ENCODE measurements at places on chromosomes 7 and 10.

GRCh38 chr7:3951316-3952055 is 650.4 kb downstream of the SDK1 start:
- DNase-seq, result no peak

- DNase-seq, result no peak
These were observed 22.3 kb downstream of the COX15 start for GRCh38 chr10:99709480-99710229.

DNA sequence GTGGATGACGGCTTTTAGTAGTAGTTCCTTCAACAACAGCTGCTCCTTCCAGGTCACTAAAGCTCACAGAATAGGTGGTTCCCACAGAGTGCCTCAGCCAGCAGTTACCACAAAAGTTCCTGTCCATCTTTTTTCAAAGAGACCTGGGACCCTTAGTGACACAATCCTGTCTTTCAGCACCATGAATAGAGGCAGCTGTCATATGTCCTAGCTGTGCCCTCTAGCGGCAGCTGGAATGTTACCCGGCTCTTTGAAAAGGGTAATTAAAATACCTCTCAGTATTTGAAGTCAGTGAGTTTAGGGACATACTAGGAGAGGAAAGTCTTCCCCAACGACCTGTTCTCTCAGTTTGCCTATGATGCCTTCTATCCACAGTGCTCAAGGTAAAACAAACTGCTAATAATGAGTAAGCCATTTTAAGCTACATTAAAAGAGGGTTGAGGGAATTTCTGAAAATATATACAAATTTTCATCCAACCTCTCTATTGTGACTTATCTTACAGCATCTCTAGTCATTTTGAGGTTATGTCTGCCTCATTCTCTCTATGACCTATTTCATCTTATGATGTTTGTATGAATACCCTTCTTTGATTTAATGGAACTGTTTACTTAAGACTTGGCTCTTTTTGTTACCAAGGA is 290.8 kb downstream of the NXPH1 start:
- no peak for DNase-seq

DNA sequence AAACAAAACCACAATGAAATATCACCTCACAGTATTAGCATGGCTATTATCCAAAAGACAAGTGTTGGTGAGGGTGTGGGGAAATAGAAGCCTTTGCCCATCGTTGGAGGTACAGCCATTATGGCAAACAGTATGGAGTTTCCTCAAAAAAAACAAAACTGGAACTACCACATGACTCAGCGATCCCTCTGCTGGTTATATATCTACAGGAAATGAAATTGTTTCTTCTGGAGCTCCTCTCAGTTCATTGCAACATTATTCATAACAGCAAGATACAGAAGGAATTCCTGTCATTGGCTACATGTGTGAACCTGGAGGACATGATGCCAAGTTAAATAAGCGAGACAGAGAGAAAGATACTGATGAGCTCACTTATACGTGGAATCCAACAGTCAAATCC is 2.4 kb upstream of the UBE3C start:
- no peak for DNase-seq

- DNase-seq, result no peak
These were observed 64.3 kb downstream of the PUS7 start for GRCh38 chr7:105457619-105458225.

DNA sequence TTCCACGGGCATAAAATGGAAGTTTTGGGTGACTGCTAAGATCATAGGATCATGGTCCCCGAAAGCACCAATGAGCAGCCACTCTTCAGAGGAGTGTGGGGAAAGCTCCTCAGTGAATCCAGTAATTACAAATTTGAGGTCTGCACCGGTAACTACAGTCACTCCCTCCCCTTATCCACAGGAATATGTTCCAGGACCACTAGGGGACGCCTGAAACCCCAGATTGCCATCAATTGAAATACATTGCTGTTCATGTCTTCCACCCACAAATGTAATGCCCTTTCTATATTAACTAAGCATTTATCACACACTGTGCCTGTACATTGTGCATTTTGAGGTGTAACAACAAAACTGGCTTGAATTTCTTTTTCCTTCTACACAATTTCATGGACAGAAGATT is 447.9 kb upstream of the PFKP start:
- DNase-seq, result no peak

DNA sequence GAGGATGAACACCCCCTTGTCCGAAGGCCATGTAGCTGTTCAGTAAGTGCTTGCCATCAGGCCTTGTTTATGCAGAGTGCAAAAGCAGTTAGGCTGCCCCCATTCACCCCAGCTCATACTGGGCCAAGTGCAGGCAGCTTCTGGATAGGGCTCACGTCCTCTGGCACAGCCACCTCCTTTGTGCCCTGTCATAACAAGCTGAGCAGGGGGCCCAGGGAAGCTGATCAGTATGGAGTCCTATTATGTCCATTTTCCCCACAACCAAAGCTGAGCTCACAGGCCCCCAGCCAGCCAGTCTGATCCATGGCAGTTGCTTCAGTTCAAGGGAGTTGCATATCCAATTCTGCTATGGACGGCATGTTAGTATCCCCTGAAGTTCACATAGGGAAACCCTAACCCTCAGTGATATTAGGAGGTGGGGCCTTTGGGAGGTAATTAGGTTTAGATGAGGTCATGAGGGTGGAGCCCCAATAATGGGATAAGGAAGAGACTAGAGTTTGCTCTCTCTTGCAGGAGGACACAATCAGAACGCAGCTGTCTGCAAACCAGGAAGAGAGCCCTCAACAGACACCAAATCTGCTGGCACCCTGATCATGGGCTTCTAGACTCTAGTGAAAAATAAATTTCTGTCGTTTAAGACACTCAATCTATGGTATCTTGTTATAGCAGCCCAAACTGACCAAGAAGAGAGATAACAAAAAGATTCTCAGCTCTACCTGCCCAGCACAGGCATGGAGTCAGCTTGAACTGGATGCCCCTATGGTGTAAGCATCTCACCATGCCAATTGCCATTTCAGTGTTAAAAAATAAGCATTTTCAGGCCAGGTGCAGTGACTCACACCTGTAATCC is 155.9 kb downstream of the FGFR2 start:
- DNase-seq, result no peak

DNA sequence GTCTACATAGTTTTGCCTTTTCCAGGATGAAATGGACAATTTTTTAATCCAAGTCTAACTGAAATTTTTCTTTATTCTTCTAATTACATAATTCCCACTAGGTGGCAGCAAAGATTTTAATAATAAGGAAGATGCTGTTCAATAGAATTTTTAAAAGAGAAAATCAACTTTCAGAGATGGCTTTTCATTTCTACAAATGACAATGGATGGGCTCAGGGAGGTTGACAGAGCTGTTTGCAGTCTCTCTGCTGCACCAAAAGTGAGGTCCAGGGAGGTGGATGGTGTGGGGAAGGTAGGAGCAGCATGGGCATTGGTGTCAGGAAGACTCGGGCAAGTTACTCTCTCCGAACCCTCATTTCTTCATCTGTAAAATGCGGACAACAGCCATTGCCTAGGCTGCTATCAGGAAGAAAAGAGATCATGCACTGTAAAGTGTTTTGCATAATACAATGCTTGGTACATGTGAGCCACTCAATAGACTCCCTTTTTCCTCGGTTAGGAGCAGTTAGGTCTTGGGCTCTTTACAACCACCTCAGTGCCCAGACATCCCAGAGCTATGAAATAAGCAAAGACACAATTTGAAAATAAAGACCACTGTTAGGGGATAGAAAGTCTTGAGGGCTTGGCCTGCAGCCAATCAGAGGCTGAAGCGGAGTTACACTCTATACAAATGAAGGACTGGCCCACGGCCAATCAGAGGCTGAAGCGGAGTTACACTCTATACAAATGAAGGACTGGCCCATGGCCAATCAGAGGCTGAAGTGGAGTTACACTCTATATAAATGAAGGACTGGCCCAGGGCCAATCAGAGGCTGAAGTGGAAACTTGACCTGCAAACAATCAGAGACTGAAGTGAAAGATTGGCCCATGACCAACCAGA is 107.1 kb downstream of the ABLIM1 start:
- DNase-seq, result no peak
